ENCODE measurements at places on chromosomes 1 and 21.

GRCh38 chr1:234303231-234303630, 70.0 kb upstream of the COA6 start:
- DNase-seq: no peak

DNA sequence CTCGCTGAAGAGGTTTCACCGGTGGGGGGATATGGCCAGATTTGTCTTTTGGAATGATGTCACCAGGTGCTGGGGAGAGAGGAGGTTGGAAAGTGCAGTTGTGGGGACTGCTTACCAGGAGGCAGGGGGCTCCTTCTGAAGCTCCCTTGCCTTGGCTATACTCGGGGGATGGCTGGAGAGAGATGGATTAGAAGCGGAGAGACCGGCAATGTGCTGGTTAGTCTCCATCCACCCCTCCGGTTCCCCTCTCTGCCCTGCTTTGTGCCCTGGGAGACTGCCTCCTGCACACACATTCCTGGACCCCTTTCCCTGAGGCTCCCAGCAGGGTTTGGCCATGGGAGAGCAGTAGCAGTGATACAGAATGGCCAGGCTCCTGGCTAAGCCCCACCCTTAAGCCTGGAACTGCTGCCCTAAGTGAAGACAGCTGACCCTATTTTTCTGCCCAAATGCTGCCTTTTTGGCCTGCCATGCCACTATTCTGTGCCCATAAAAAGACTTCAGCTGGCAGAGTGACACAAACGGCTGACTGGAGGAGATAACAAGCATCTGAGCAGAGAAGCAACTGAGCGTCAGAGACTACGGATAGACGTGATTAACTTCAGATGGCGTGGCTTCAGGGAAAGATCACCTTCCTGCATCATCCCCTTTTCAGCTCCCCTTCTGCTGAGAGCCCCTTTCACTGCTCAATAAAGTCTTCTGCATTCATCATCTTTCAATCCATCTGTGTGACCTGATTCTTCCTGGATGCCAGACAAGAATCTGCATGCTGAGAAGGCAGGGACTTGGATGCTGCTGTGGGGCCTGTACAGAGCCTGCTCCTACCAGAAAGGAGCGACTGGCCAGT, 14.5 kb upstream of the VPS13D start:
- DNase-seq: no peak

- no peak for DNase-seq
These were observed 9.0 kb upstream of the LDLRAP1 start for GRCh38 chr1:25534410-25534788.

DNA sequence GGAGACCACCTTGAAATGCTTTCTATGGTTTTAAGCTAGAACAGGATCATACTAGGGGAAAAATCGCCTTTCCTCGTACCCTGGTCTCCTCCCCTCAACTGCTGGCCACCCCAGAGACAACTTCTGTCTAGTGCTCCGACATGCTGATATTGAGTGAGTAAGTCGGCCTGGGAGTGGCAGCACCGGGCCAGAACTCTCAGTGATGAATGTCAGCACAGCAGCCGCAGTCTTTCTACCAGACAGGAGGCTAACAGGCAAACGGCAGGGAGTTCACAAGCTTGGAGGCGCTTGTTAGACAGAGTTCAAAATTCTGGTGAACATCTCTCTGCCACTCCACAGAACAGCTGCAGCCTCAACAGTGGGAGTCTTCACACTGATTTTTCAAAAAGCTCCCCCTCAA, 716.9 kb downstream of the ADGRL2 start:
- no peak for DNase-seq

DNA sequence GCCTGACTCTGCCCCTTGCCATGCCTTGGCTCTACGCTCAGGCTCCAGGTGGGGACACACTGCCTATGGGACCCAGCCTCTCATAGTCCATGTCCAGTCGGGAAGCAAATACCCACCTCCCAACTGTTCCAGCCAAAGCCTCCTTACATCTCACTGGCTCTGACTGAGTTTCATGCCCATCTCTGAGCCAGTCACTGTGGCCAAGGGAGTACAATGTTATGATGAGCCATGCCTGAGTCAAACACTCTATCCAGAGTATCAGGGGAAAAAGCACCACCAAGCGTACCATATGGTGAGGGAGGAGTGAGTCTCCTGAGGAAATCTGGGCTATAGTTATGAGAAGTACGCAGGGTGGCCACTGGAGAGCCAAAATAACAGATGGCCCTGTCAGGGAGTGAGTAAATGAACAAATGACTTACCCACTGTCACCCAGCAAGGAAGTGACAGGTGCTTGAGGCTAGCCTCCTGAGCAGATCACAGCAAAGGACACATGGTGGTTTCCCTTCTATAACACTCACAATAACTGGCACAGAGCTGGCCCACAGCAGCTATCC, 236.6 kb upstream of the GJB5 start:
- DNase-seq: no peak

DNA sequence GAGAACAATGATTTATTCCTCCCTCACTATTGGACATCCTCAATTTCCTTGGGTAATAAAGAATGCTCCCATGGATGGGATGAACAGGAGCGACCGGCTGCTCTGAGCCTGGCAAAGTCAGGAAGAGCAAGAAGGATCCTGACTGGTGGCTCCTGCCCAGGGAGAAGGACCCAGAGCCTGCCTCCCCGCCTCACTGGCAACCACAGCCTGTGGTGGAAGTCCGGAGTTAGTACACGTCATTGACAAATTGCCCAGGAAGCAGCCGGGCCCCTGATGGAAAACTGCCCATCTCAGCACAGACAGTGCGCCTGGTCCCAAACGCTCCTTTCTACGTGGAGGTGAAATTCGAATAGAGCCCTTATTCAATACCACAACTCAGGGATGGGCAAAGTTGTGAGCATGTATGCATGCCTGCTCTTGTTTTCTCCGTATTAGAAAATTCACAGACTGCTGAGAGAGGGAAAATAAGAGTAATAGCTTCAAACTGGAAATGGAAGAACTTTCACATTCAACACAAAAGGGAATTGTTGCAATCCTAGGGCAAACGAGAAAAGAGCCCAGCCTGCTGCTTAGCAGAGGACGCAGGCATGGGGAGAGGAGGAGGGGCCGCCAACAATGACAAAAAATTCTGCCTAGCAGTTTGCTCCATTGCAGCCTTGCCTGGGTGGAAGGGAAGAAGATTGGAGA, 397.1 kb upstream of the VAMP3 start:
- peak; percentile 60 for DNase-seq
